RPMI7951 (cell line): ENCODE measurements at places on chromosomes 3 and 15.

DNA sequence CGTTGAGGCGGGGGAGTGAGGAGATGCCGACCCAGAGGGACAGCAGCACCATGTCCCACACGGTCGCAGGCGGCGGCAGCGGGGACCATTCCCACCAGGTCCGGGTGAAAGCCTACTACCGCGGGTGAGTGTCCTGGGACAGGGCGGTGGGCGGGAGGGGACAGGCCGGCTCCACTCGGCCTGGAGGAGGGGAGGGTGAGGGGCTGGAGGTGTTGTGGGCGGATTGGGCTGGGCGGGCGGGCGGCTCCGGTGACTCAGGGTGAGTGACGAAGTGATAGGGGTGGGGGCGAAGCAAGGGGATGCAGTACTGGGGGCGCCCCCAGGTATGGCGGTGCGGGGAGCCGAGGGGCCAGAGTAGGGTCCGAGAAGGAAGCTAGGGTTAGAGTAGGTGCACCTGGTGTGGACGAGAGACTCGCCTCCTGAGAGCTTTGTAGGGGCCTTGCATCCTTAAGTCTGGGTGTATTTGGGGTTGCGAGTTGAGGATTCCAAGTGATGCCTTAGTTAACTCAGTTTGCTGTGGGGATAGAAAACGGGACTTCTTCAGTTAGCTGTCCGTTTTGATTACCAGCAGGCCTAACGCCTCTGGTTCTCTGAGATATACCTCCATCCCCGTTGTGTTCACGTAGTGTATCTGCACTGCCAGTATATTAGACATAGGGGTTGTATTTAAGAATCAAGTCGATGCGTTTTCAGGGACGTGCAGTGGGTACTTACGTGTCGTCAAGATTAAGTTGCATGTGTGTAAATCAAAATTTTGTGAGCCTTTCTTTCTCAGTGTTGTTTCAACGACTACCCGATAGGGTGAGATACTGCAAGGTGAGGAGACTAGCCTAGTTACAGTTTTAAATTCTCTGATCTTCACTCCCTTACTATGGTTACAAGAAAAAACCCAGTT, 670 bp downstream of the PRKCI start:
- peak; percentile 23 for DNase-seq

DNA sequence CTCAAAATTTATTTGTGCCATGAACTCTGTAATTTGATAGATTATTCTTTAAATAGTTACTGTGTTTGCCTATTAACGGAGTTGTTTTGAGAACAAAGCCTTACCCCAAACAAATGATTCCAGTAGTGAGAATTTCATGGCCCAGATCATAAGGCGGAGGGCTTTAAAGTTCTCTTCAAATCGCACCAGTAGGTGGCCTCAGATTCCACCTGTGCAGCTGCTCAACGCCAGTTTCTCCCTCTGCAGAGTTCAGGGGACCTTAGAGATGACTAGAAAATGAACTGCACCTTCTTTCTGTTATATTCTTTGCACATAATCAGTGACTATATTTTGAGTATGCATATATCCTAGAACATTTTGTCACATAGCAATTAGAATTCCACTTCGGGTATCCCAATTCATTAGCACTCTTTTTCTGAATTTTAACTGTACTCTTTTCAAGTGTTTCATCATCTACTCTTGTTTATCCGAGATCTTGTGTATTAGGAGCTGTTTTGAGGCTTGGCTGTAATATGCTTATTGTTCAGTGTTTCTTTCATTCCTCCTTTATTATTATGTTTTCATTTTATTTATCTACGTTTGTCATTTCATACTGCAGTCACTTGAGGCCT, 232.6 kb upstream of the CHRM5 start:
- peak; percentile 29 for DNase-seq

DNA sequence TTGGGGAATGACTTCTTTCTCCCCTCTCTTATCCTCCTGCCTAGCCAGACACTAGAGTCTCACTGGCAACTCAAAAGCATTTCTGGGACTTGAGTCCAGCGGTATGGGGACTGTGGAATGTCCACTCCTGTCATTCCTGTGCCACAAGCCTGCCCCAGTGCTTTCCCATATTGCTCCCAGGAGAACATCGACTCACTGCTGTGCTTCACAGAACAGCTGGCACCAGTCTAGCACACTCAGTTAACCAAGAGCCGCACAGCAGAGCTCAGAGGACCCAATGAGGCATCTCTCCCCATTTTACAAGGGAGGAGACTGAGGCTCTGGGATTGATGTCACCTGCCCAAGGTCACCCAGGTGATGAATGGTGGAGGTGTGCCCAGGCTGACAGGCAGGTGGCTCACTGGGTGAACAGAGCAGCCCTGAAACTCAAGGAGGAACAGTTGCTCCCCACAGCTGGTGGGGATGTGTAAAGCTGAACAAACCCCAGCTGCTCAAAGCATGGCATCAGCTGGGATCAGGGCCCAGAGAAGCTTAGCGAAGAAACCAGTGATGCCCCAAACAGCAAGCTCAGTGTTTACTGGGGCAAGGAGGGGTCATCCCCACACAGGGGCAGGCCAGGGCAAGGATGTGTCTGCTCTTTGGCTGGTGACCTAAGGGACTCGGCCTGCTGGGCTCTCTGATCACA, 35.4 kb upstream of the DUSP7 start:
- DNase-seq = peak; percentile 29

DNA sequence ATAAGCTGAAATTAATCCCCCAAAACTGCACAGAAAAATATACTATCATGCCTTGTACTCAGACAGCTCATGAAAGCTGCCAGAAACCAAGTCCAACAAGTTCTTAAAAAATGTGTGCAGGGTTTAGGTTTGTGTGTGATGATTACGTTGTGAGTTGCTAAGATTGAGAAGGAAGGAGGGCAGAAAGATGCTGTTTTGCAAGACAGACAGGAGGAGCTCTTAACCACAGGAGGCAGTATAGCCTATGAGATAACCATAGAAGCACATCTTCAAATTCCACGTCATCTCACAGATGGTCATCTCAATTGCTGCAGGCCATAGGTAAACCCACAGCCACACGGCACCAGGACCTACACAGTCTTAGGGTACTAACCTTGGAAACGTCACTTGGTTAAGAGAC, 191.9 kb downstream of the STT3B start:
- peak; percentile 53 for DNase-seq

DNA sequence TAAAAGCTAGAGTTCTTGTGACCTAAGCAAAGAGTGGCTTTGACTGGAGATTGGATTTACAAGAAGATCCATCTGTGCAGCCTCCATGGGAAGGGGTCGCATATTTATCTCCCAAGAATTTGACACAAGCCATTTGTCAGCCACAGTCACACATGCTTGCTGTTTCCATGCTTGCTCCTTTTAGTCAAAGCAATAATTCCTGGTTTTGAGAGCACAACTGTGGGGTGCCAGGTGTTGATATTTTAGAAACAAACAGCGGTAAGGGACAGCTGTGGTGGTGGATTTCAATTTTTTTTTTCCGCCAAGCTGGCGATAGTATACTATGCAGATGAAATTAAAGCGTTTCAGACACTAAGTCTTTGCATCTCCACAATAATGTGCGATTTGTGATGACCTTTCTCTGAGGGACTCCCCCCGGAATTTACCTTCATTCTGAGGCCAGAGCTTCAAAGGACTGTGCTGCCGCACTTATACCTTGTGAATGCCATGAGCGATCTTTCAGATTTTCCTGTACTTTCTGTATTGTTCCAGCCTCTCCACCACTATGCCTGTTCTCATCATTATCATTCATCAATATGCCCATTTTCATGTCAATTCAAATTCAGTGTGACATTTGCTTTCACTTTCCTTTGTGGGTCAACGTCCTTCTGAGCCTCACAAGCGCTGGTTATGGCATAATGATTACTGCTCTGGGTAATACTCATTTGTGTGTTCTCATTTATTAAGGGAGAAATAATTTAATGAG, 108.2 kb upstream of the KBTBD8 start:
- DNase-seq = peak; percentile 4
